ENCODE measurements at places on chromosomes 16 and 17. TPM values are rescaled to one million over a fixed set of nuclear protein-coding genes. Genes with fewer than 3 reads are reported as not detected.

- DNase-seq: no peak
Measured at GRCh38 chr16:80337786-80338185, 203.0 kb upstream of the DYNLRB2 start.

DNA sequence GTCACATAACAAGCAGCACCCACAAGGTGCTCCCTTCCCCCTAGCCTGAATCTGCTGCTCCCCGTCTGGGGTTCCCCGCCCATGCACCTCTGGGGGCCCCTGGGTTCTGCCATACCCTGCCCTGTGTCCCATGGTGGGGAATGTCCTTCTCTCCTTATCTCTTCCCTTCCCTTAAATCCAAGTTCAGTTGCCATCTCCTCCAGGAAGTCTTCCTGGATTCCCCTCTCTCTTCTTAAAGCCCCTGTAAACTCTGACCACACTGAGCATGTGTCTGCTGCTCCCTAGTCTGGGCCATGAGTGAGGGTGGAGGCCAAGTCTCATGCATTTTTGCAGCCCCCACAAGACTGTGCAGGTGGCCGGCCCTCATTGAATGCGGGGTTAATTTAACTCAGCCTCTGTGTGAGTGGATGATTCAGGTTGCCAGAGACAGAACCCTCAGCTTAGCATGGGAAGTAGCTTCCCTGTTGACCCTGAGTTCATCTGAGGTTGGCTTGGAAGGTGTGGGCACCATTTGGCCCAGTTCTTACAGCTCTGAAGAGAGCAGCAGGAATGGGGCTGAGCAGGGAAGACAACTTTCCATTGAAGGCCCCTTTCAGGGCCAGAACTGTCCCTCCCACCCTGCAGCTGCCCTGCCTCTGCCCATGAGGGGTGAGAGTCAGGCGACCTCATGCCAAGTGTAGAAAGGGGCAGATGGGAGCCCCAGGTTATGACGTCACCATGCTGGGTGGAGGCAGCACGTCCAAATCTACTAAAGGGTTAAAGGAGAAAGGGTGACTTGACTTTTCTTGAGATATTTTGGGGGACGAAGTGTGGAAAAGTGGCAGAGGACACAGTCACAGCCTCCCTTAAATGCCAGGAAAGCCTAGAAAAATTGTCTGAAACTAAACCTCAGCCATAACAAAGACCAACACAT, at the start of gene STH:
STH (plus strand) TSS at position 264 of the 913 bp plus-strand sequence; CDS start at position 294, 30 bp downstream.
- no peak for DNase-seq

GRCh38 chr16:66899945-66900710, 18.6 kb downstream of the CDH16 start:
- DNase-seq: no peak

- DNase-seq: no peak
Measured at GRCh38 chr16:80294172-80294571, 246.6 kb upstream of the DYNLRB2 start.

- no peak for DNase-seq
Measured at GRCh38 chr16:48629531-48629930, 19.6 kb upstream of the N4BP1 start.

GRCh38 chr17:35252651-35253050, 9.8 kb downstream of the SLFN5 start:
- DNase-seq: peak; percentile 18

DNA sequence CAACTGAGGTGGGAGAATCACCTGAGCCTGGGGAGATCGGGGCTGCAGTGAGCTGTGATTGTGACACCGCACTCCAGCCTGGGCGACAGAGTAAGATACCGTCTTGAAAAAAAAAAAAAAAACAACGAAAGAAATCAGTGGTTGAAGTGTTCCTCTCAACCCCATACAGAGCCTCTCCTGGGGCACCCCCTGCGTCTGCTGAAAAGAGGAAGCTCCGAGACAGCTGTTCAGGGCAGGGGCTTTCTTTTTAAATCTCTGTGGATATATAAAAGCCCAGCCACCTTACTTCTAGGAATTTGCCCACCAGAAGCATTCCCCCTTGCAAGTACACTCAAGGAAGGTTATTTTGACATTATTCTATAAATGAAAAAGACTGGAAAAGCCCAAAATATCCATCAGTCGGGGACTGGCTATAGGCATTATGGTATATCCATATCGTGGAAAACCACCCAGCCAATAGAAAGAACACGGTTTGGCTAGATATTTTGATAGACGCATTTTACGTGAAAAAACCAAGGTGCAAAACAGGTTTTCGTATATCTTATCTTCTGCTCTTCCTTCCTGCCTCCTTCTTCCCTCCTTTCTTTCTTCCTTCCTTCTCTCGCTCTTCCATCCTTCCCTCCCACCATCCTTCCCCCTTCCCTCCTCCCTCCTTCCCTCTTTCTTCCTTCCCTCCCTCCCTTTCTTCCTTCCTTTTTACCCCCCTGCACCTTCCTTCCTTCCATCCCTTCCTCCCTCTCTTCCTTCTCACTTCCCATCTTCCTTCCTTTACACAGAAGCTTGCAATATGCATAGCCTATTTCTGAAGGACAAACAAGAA, 9.2 kb upstream of the CCL22 start:
- DNase-seq: no peak

- peak; percentile 86 for DNase-seq
Measured at GRCh38 chr17:17044846-17045561, 2.7 kb downstream of the MPRIP start.

DNA sequence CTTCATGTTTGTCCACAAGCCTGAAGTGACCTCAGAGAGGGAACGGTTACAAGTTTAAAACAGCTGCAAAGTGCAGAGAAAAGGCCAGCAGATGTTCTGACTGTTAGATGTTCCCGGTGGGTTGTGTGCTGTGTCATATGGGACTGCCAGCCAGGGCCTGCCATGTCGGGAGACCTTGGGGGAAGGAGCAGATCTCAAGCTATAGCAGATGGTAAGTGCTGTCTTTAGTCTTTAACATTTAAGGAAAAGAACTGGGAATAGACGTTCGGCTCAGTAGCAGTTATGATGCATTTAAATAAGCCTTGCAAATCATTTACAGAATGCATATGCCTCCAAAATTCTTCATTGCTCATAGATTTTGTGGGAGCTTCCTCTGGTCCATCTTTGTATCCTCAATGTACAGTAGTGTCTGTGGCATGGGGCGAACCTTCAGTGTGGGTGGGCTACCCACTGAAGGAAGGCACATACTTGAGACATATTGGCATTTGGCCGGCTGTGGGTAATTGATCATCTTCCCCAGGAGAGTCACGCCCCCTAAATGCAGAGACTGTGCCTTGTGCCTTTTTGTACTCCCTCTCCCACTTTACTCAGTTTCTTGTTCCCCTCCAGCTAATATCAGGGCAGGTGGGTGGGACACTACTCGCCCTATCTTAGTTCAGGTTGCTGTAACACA, 131.9 kb downstream of the NPIPB5 start:
- no peak for DNase-seq

Gene PPM1E
- polyA plus RNA-seq: 1.5 TPM

Gene ABI3
- polyA plus RNA-seq: 4.5 TPM

Data from muscle of arm (tissue), 14 donors.